Kidney glomerular epithelial cell (primary cell): ENCODE measurements at places on chromosomes 2 and 18.

- DNase-seq = peak; percentile 98
These were observed 26.6 kb upstream of the MAP3K20 start for GRCh38 chr2:173048897-173049661.

- DNase-seq = no peak
These were observed 2.9 kb downstream of the CHRND start for GRCh38 chr2:232528746-232529460.

GRCh38 chr2:54081574-54081973 lies 33.8 kb upstream of the ACYP2 start:
- DNase-seq = peak; percentile 70

GRCh38 chr2:205324355-205324754 lies 357.9 kb upstream of the NRP2 start:
- DNase-seq = no peak

GRCh38 chr2:69213201-69213600 lies 173.8 kb downstream of the GFPT1 start:
- DNase-seq = no peak

DNA sequence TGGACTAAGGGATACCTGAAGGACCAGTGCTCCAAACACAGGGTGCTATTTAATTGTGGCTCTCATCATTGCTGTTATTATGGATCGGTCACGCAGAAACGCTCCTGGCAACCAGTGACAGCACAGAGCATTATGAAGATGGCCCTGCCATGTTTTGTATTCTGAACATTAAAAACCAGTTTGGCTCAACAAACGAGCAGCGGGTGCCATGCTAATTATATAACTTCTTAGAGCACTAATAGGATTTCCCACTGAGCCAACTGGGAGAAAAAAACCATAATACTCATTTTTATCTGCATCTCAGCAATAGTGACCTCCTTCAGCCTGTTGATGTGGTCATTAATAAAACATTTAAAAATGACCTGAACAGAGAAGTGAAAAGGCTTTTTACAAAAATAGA lies 212.8 kb downstream of the STK39 start:
- no peak for DNase-seq

DNA sequence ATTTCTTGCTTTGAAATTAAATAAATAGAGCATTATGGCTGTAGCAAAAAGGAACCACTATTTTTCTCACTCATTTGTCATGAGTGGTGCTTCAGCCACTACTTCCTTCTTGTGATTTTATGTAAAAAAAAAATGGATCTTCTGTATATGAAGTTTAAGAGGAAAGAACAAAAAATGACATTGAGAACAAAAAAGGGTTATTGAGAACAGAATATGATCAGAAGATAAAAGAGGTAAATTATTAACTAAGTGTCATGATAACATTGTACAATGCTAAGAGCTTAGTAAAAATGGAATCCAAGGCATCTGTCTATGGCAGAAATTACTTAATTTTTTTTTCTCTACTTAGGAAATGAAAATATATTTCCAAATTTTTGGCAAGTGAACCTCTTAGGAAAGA lies 103.5 kb downstream of the PKP4 start:
- no peak for DNase-seq

DNA sequence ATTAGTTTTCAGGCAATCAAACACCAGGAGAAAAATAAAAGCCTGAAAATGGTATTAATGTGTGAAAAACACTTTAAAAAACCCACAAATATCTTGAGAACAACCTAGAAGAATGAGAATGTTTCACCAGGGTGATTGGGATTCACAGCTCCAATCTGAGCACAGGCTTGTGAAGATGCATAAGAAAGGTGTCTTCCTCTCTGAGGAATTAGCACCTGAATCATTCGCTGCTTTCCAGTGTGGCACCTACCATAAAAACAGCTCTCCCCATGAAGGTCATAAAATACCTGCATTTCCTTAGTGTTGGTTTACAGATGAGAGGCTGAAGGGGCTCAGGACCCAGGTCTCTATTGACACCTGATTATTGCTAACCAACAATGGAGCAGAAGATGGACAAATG lies 499.7 kb upstream of the KLHL29 start:
- DNase-seq = no peak

GRCh38 chr2:85438201-85439024 lies 19.9 kb downstream of the SH2D6 start:
- no peak for DNase-seq

DNA sequence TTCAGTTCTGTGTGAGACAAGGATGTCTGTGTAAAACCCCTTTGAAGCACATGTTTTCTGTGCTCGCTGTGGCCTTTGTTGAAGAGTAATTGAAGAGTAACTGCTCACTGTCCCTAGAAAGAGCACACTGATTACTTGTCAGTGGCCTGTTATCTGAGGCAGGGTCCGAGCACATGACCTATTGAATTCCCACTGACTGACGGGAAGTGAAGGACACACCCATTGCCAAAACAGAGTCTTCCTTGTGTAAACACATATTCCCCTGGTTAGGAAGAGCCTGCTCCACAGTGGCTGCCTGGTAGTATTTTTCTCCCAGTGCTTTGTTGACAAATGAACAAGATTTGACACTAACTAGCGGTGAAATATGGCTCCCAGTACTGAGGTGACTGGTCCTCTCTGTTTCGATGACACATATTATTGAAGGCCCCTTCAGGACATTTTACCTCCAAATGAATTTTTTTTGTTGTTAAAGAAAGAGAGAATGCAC lies 148.5 kb upstream of the GYPC start:
- no peak for DNase-seq

DNA sequence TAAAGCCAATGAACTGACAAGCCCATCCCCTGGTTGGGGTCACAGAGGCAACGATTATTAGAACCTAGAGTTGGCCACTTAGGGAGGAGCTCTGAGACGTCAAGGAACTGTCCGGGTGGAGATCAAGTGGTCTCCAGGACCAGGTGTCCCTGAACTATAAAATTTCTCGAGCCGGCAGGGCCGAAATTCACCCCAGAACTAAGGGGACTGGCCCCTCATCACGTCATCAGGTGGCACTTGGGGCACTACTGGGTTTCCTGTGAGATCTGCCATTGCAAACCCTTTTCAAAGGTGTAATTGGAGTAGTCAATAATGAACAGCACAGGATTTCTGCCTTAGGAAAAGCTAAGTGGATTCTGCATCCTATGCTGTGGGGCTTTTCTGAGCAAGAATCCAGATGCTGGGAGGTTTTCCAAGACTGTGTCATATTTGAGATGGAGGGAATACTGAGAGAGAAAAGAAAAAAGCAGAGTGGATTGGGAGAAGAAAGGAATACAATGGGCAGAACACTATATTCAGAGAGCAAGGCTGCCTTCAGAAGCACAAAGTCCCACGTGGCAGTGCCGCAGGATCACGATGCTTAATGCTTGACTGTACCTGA lies 113.6 kb downstream of the ALPK2 start:
- DNase-seq = no peak

GRCh38 chr2:133063775-133064174 lies 393.8 kb upstream of the LYPD1 start:
- DNase-seq = peak; percentile 11
